ENCODE measurements at places on chromosomes 11 and 22. TPM values are rescaled to one million over a fixed set of nuclear protein-coding genes. Genes with fewer than 3 reads are reported as not detected.

- H3K36me3 ChIP-seq, result no peaks in the 10 kb centered on the region
- H3K27ac ChIP-seq, result no peak overlapping the region
- DNase-seq, result no peak
- no peaks in the 10 kb centered on the region for H3K4me1 ChIP-seq
- H3K27me3 ChIP-seq, result peaks cover 7% of the 10 kb centered on the region
- H3K4me3 ChIP-seq, result no peak overlapping the region
Measured at GRCh38 chr11:14902650-14903350, 10.8 kb upstream of the CYP2R1 start.

The RAG2 gene
- polyA plus RNA-seq, result 0.84 TPM

GRCh38 chr11:109222761-109223160 is 199.2 kb upstream of the C11orf87 start:
- no peak overlapping the region for H3K27ac ChIP-seq
- no peaks in the 10 kb centered on the region for H3K4me1 ChIP-seq
- no peak for DNase-seq
- no peaks in the 10 kb centered on the region for H3K27me3 ChIP-seq
- H3K36me3 ChIP-seq, result no peaks in the 10 kb centered on the region

The DMC1 gene
- polyA plus RNA-seq, result not detected

GRCh38 chr22:21762712-21763581 is 27.4 kb upstream of the YPEL1 start:
- H3K4me1 ChIP-seq, result no peaks in the 10 kb centered on the region
- no peak overlapping the region for H3K4me3 ChIP-seq
- H3K36me3 ChIP-seq, result peaks cover 47% of the 10 kb centered on the region
- no peak for DNase-seq

The NCAM1 gene
- polyA plus RNA-seq, result 61.9 TPM

- H3K4me1 ChIP-seq, result peaks cover 12% of the 10 kb centered on the region
- H3K4me3 ChIP-seq, result no peak overlapping the region
- no peaks in the 10 kb centered on the region for H3K27me3 ChIP-seq
- DNase-seq, result no peak
- H3K36me3 ChIP-seq, result no peaks in the 10 kb centered on the region
Measured at GRCh38 chr11:130738611-130739010, 177.7 kb downstream of the SNX19 start.

GRCh38 chr22:32037236-32037635 is 5.8 kb upstream of the SLC5A1 start:
- H3K4me3 ChIP-seq, result no peak overlapping the region
- no peak for DNase-seq
- no peaks in the 10 kb centered on the region for H3K36me3 ChIP-seq

DNA sequence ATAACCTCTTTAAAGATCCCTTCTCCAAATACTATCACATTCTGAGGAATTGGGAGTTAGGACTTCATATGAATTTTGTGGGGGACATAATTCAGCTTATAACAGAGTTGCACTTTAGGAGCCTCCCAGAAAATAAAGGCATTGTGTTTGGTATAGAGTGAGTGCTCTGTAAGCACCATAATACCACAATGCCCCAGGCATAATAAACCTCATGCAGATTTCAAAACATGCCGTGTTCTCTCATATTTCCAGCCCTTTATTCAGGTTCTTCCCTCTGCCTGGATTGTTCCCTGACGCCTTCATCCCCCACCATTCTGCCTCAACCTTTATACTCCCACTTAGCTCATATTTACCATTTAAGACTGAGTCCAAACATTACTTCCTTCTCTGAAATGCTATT is 398.8 kb upstream of the FAT3 start:
- H3K36me3 ChIP-seq, result no peaks in the 10 kb centered on the region
- H3K27me3 ChIP-seq, result no peaks in the 10 kb centered on the region
- no peaks in the 10 kb centered on the region for H3K4me1 ChIP-seq
- no peak overlapping the region for H3K4me3 ChIP-seq

GRCh38 chr22:23850136-23850611 is 7.5 kb upstream of the SLC2A11 start:
- H3K36me3 ChIP-seq, result no peaks in the 10 kb centered on the region
- no peak for DNase-seq
- H3K27me3 ChIP-seq, result no peaks in the 10 kb centered on the region
- no peak overlapping the region for H3K27ac ChIP-seq
- no peak overlapping the region for H3K4me3 ChIP-seq

DNA sequence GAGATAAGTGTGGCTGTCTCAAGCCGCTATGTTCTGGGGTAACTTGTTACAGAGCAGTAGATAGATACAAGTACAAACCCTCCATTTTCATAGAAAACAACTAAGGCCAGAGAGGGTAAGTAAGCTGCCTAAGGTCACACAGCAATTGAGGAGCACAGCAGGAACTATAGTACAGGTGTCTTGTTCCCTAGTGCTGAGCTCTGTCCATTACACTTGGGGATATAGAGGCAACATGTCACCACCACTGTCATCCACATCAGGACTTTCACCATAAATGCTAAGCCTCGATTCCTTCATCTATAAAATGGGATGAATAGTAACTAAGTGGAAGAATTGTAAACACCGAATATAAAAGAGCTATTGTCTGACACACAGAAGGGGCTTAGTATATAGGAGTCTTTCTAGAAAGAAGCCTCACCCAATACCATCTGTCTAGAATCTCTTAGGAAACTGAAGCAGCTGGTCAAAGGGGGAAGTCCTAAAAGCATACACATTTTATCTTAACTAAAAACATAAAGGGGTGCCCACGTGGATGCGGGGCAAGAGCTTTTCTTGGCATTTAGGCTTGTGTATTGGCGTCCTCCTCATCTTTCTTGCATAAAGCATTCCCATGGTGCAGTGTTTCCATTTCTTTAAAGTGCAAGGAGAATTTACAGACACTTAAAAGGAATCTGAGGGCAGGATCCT is 93.8 kb upstream of the ALX4 start:
- H3K4me1 ChIP-seq, result peaks cover 5% of the 10 kb centered on the region
- H3K4me3 ChIP-seq, result no peak overlapping the region
- H3K36me3 ChIP-seq, result no peaks in the 10 kb centered on the region
- no peaks in the 10 kb centered on the region for H3K27me3 ChIP-seq
- no peak overlapping the region for H3K27ac ChIP-seq
- no peak for DNase-seq

DNA sequence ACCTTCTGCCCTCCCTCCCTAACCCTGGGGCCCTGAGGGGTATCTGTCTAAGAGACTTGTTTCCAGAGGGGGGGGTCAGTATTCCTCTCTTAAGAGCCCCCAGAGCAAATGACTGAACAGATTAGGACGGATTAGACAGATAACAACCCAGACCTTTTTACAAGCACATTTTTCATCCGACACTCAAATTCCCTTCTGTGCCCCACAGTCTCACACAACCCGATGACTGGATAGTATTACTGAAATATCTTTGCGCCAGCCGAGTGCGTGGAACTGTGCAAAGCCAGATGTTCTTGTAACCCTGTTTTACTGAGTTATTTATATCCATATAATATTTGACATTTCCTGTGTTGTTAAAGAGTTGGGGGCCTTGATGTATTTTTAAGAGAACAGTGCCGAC is 30.9 kb upstream of the FLI1 start:
- H3K27ac ChIP-seq, result no peak overlapping the region
- H3K36me3 ChIP-seq, result no peaks in the 10 kb centered on the region
- DNase-seq, result no peak
- H3K4me1 ChIP-seq, result peaks cover 44% of the 10 kb centered on the region
- H3K4me3 ChIP-seq, result no peak overlapping the region
- H3K27me3 ChIP-seq, result peaks cover 52% of the 10 kb centered on the region

The C1QTNF4 gene
- polyA plus RNA-seq, result 50.8 TPM

DNA sequence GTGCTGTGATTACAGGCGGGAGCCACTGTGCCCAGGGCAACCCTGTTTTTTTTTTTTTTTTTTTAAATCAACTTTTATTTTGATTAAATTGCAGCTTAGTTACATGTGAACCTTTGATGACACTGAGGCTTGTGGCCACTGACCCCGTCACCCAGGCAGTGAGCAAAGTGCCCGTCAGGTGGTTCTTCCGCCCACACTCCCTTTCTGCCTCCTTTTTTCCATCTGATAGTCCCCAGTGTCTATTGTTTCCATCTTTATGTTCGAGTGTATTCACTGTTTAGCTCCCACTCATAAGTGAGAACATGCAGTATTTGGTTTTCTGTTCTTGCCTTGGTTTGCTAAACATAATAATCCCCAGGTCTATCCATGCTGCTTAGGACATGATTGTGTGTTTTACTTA is 110.9 kb upstream of the GRK3 start:
- DNase-seq, result no peak
- H3K27me3 ChIP-seq, result no peaks in the 10 kb centered on the region
- peaks cover 6% of the 10 kb centered on the region for H3K36me3 ChIP-seq
- no peak overlapping the region for H3K4me3 ChIP-seq
- peaks cover 13% of the 10 kb centered on the region for H3K4me1 ChIP-seq

- no peaks in the 10 kb centered on the region for H3K27me3 ChIP-seq
- H3K4me1 ChIP-seq, result peaks cover 8% of the 10 kb centered on the region
- H3K4me3 ChIP-seq, result no peak overlapping the region
- DNase-seq, result no peak
- H3K36me3 ChIP-seq, result no peaks in the 10 kb centered on the region
Measured at GRCh38 chr22:24731761-24732160, 42.8 kb downstream of the PIWIL3 start.

DNA sequence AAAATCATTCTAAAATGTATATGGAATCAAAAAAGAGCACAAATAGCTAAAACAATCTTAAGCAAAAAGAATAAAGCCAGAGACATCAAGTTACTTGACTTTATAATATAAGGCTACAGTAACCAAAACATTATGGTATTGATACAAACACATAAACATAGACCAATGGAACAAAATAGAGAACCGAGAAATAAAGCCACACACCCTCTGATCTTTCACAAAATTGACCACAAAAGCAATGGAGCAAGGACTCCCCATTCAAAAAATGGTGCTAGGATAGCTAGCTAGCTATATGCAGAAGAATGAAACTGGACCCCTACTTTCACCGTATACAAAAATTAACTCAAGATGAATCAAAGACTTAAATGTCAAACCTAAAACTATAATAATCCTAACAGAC is 43.2 kb downstream of the GLYATL2 start:
- H3K4me1 ChIP-seq, result no peaks in the 10 kb centered on the region
- no peaks in the 10 kb centered on the region for H3K36me3 ChIP-seq

DNA sequence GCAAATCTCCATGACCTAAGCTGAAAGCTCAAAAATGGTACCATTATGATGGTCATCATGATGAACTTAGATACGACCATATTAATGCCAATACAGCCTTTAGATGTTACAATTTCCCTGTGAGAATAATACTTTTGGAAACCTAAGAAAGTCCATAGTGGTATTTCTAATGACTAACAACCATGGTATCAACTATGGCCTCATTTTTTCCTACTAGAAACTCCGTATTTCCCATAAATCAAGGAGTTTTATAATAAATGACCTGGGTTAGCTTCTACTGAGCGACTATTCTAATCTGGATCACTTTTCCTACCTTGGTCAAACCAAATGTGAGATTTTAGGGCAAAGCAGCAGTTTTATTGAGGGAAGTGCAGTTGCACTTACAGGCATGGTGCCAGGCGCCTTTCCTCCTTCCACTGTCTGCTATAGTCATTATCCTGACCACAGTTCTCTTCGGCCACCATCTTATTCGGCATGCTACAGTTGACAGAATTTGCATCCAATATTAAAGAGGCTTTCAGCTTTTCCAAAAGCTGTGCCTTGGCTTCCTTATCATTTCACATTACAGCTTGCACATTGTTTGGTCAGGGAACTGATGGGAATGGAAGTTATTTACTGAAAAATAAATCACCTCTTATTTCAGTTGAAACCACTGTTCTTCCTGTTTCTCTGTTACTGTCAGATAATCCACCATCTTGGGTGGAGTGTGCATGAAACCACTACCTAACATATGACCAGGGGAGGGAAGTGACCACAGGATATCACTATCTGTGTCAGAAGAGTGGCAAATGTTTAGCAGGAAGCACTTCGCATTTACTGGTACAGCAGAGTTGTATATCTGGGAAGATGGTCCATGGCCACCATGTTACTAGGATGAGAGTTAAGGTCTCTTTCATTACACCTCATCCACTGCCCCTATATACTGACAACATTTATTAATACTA is 74.5 kb upstream of the PICALM start:
- no peaks in the 10 kb centered on the region for H3K36me3 ChIP-seq
- no peak overlapping the region for H3K4me3 ChIP-seq
- H3K27ac ChIP-seq, result no peak overlapping the region
- no peaks in the 10 kb centered on the region for H3K27me3 ChIP-seq

The GLYATL1 gene
- polyA plus RNA-seq, result 2.9 TPM

The CD248 gene
- polyA plus RNA-seq, result 20.2 TPM

The SLC17A6 gene
- polyA plus RNA-seq, result not detected

The OR2AT4 gene
- not detected for polyA plus RNA-seq

GRCh38 chr11:64492561-64492960 is 98.5 kb upstream of the SLC22A12 start:
- H3K4me1 ChIP-seq, result no peaks in the 10 kb centered on the region
- no peak overlapping the region for H3K4me3 ChIP-seq
- DNase-seq, result no peak
- H3K36me3 ChIP-seq, result no peaks in the 10 kb centered on the region
- no peak overlapping the region for H3K27ac ChIP-seq

DNA sequence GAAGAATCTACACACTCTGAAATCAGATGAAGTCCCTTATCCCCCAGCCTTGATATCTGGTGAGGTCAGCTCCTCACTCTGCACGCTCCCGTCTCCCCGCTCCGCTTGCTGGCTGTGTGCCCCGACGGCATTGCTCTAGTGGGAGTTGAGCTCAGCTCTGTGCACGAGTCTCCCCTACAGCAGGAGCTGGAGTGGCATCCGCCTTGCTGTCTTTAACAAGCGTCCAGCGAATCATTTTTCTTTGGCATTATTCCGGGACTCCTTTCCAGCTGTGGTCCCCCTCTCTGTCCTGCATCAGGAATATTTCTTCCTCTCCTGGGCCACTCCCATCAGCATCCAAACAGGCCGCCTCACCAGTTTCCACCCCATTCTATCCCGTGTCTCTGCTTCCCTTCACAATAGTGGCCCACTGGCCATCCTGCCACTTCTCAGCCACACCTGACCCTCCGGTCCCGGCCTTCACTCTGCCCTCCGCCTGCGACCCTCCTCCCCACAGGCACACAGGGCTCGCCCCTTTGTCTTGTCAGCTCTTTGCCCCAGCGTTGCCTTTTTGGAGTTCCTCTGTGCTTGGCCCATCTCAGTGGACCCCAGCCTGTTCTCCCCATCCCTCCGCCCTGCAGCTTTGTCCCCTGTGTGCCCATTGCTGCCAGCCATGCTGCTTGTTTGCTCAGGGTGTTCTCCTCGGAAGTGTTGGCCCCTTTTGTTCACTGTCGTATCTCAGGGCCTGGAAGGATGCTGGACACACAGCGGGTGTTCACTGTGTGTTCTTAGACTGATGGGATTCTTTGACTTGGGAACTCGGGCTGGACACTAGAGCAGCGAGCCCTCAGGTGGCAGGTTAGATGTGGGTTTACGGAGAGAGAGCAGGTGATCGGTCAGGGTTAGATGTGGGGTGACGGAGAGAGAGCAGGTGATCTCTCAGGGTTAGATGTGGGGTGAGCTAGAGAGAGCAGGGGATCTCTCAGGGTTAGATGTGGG is 441.8 kb downstream of the TBC1D22A start:
- no peak for DNase-seq
- H3K4me3 ChIP-seq, result no peak overlapping the region
- no peaks in the 10 kb centered on the region for H3K27me3 ChIP-seq

The SCGB1C1 gene
- not detected for polyA plus RNA-seq

Measured in cardiac muscle cell (in vitro differentiated cells and primary cell).